Activated CD4-positive, alpha-beta T cell treated with anti-CD3 and anti-CD28 coated beads, Interleukin-2, Interleukin-6, amounts not matched to agents 100 ng/mL and 50 ng/mL, durations not matched to agents 16 hours and 8 hours (primary cell): ENCODE measurements at places on chromosomes 7 and 10.
A peak's percentile ranks its signal among the peaks of the same experiment; 100 is the strongest.

DNA sequence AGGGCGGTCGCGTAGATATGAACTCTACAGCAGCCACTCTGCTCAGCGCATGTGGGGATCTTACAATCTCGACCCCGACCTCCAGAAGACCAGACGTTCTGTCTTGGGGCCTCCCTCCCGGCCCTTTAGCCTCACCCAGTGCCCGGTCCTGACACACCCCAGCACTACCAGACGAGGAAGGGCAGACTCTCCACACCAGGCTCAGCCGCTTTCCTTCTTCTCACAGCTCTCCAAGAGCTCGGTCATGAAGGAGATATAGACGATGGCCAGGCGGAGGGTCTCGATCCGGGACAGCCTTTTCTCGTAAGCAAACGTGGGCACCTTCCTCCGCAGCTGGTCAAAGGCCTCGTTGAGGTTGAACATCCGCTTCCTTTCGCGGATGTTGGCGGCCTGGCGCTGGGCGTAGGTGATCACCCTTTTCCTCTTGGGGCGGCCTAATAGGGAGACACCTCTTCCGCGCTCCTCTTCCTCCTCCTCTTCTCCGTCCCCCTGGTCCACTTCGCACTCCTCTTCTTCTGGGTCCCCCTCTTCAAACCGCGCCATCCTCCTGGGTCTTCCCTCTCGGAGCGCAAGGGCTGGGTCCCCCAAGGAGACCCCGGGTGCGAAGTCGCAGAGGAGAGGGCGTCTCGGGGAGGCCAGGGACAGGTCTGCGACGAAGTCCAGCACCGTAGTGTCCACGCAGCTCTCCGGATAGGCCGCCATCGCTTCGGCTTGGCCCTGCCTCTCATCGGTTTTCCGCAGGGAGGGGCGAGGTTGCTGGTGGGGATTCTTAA, at the start of gene FERD3L:
Gene FERD3L, minus strand, starts transcription at position 761 of the 773 bp plus-strand sequence. Its CDS starts 59 bp downstream, at position 702.
- no peak for DNase-seq

DNA sequence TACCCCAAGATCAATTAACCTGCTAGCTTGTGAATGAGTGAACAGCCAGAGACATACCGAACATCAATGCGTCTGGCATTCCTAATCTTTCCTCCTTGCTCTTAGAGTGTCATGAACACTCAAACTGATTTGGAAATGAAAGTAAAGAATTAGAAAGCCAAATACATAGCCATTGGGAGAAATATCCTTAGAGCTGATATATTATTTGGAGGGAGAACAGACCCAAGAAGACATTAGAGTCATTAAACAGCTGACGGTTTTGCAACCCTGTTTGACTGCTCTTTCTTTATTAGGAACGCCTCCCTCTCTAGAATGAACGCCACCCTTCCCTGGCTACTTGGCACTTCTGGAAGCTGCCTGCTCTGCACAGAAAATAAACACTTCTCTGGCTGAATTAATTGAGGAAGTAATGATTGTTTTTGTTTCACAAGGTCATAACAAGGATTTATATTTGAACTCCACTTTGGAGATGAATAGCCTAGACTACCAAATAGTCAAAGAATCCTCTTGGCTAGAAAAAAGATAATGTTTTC, 42.8 kb downstream of the CTTNBP2 start:
- no peak for DNase-seq

DNA sequence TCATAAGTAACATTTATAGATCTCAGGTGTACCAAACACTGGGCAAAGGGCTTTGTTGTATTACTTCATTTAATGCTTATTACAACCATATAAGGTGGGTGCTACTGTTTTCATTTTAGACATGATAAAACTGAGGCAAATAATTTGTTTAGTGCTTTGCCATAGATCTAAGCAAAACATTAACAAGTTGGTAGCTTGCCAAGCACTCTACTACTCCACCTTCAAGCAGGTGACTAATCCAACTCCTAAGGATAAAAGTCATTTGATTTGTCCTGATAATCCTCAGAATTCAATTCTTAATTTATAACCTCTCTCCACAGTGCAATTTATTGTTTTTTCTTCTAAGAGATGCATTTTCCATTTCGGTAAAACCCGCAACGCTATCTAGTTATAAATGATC, 646.4 kb downstream of the GRM8 start:
- no peak for DNase-seq

DNA sequence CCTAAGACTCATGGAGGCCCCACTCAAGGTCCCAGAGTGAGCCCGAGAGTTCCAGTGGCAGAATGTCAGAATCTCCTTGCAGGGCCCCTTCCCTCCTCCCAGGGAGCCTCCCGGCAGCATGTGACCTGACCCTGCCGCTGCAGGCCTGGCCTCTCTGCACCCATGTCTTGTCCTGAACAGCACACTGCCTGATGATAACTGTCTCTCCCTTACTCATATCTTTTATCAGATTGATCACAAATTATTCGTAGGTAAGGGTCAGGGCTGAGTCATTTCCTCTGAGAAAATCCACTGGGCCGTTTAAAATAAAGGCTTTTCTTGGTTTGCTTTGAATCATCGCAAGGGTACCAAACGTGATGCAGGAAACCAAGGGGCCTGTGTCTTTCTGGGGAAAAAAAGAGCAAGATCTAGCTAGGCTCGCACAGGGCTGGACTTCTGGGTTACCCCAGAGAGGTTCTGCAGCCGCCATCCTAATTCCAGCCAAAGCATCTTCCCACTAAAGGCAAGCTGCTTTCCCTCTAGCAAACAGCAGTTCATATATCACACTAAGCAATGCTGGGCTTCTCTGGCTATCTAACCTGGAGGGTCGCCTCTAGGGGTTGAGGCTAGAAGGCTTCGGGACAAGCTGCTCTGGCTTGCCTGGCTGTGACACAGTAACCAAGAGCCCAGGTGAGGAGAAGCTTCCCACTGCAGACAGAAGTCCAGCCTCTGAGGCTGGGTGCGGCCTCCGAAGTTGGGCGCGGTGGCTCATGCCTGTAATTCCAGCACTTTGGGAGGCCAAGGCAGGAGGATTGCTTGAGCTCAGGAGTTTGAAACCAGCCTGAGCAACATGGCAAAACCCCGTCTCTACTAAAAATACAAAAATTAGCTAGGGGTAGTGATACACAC, 104.9 kb downstream of the SPDYE5 start:
- peak; percentile 90 for DNase-seq

DNA sequence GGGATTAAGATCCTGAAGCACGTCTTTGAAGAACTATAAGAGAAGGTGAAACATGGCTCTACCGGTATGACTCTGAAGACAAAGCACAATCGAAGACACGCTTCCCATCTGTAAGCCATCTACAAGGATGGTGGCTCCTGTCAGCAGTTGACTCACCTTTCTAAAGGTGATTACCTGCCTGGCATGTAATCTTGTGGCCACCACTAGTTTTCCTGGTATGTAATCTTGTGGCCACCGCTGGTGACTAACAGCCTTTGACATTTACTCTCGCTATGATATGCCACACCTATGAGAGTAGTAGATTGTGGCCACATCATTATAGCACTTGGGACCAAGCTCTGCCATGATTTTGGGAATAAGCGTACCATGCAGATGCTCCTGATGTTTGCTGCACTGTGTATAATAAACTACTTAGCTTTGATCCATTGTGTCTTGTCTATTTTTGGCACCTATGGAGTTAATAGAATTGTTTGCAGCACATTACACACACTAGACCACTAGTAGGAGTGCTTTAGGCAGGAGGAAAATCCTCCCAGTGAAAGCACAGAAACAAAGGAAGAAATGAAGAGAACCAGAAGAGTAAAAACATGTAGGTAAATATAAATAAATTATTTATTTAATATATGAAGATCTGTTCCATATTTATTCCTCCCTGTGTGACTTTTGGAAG, 59.8 kb downstream of the VAX1 start:
- DNase-seq = no peak

DNA sequence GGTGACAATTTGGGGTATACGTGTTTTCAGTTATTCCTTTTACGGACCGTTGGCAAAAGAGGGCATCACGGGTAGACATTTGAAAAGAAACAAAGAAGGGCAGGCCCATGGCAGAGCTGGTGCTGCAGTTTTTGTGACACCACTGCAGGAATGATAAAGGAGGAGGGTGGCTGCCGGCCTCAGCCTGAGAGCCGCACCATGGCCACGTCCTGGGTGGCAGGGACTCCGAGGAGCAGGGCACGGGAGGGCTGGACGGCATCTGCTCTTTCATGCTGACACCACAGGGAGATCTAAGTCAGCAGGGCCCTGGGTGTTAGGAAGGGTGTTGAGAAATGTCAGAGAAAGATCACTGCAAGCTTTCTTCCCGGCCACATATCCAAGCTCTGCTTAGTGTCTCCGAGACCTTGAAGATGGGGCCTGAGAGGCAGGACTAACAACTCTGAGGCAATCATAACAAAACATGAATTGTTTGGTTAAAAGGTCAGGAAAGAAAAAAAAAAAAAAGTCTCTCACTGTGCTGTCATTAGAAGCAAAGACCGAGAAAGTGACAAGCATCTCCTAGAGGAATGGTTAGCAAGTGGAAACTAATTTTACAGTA, 36.6 kb downstream of the INSYN2A start:
- DNase-seq = no peak

DNA sequence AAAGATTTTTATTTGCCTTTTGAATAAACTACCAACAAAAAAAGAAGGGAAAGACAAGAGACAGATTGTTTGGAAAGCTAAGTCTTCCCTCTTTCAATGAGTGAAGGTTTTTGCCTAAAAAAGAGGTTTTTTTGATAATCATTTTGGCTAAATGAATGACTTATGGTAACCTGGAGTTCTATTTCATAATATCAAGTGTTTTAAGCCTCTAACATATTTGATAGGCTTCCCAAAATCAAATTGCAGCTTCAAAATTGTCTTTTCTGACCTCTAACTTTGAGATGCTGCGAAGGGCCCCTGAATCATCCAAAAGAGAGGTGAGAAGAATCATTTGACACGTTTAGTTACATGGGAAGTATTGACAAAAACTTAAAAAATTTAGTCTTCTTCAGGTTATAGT, 53.0 kb upstream of the NAMPT start:
- DNase-seq = no peak

- no peak for DNase-seq
Measured at GRCh38 chr7:1290679-1291356, 58.1 kb downstream of the UNCX start.
